Glutamatergic neuron (in vitro differentiated cells): ENCODE measurements at places on chromosomes 1 and 21. TPM values are rescaled to one million over a fixed set of nuclear protein-coding genes. Genes with fewer than 3 reads are reported as not detected.

DNA sequence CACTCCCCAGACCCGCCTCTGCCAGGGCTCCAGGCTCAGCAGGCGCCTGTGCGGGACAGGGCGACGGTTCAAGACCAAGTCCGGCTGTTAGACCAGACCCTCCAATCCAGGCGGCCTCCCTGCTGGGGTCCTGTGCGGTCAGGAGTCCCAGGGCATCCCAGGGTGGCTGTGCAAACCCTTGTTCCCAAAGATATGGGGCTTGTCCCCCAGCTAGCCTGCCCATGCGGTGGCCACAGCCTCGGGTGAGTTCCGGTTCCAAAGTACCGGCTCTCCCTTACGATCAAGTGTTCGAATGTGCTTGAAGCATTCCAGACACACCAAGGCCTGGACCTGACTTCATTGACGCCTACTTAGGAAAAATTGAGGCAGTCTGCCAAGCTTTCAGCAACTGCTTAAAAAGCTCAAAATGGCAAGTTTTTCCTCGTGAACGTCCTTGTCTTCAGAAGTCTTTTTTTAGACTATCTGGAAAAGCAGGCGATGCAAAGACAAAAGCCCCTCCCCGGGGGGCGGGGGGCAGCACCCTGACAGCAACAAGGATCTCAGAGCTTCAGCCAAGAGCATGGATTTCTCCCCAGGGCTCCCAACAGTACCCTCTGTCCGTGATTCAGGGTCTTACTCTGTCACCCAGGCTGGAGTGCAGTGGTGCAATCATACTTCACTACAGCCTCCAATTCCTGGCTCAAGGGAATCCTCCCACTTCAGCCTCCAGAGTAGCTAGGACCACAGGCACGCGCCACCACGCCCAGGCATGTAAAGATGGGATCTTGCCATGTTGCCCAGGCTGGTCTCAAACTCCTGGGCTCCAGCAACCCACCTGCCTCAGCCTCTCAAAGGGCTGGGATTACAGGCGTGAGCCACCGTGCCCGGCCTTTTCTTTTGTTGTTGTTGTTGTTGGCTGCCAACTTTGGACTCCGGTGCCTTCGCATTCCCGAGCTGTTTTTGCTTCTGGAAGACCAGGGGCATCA lies 2.3 kb downstream of the FAAP20 start:
- no peak for DNase-seq

- DNase-seq, result no peak
Measured at GRCh38 chr21:28899220-28899619, 93.5 kb downstream of the LTN1 start.

DNA sequence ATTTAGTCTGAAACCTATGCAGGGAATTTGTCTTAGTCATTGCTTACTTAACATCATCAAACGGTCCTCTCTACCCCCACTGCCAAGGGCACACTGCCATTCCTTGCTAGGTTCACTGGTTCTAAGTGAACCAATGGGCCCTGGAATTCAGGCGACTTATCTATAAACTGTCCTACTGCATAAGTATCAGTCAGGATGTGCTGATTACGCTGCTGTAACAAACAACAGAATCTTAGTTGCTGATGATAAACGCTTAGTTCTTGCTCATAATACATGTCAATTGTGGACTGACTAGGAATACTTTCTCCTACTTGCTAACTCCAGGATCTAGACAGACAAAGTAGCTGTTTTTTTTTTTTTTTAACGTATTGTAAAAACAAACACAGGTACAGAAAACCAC lies 136.1 kb downstream of the PRDM2 start:
- DNase-seq, result no peak

DNA sequence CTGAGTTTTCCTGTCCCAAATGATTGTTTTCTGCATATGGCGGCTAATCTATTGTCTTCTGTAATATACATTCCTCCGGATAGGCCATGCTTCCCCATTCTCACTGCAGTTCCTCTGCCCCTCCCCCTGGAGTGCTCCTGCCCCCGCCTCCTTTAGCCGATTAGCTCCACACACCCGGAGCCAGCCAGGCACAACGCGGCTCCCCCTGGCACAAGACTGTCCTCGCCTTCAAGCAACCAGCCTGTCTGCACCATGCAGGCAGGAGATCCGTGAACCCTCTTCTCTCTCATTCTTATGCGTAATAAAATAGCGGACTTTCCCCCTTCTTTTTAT lies 18.0 kb downstream of the SERTAD4 start:
- peak; percentile 63 for DNase-seq

DNA sequence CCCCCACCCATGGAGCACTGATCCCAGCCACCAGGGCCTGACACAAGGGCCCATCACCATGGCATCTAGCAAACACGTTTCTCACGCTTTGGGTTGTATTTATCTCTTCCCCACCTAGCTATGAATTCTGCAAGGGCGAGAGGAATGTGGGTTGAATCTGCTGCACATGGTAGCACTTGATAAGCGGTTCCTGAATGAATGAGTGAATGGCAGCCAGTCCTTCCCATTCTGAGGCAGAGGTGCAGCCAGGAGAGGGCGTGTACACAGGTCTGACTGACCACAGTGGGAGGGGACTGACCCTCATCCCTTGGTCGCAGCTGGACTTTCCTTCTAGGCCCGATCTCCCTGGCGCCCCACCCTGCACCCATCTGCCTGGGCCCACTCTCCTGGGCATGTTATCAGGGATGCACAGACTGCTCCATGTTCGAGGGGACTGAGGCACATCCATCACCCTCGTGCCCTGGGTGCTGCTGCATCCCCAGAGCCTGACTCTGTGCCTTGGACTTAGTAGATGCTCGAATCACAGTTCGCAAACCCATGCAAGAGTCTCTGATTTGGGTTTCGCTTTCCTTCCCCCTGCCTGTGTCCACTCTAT lies 1.0 kb downstream of the RD3 start:
- no peak for DNase-seq

DNA sequence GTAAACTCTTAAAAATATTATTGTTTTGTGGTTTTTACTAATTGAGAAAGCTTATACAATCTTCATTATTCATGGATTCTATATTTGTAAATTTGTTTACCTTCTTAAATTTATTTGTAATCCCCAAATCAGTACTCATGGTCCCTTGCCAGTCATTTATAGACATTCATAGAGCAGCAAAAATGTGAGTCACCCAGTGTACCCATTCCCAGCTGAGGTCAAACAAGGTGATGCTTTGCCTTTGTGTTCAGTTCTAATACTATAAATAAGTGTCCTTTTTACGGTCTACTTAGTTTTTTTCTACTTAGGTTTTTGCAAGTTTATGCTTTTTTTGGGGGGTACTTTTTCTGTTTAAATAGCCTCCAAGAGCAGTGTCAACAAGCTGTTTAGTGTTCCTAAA lies 36.1 kb downstream of the SORT1 start:
- no peak for DNase-seq

- no peak for DNase-seq
Measured at GRCh38 chr1:88648706-88649105, 35.4 kb upstream of the PKN2 start.

The RGS8 gene
- total RNA-seq, result 3.5 TPM

The PROK1 gene
- not detected for total RNA-seq

The C1QC gene
- total RNA-seq, result not detected

The THEMIS2 gene
- total RNA-seq, result 4.6 TPM

The PLA2G2A gene
- total RNA-seq, result not detected

The HES2 gene
- total RNA-seq, result 54.6 TPM

The OSCP1 gene
- total RNA-seq, result 6.3 TPM

The ICOSLG gene
- 0.37 TPM for total RNA-seq

The BRDT gene
- total RNA-seq, result not detected
